ENCODE measurements at places on chromosomes 2 and 18. TPM values are rescaled to one million over a fixed set of nuclear protein-coding genes. Genes with fewer than 3 reads are reported as not detected.

Gene CRYGC
- total RNA-seq: not detected

Gene CTAGE1
- total RNA-seq: 0.11 TPM

Gene STK25
- total RNA-seq: 316 TPM

Gene OSR1
- total RNA-seq: 1.9 TPM

Gene SLC5A7
- total RNA-seq: not detected

Gene PID1
- total RNA-seq: 2.1 TPM

Gene OTOS
- total RNA-seq: not detected

Gene ASB1
- total RNA-seq: 24.7 TPM

Gene KIF1A
- not detected for total RNA-seq

Gene CRYGD
- not detected for total RNA-seq

Gene DUSP19
- total RNA-seq: 5.1 TPM

Gene ALLC
- total RNA-seq: not detected

Gene GLI2
- 20.0 TPM for total RNA-seq

Gene ARID5A
- 6.3 TPM for total RNA-seq

Gene GCG
- not detected for total RNA-seq

Gene KLF7
- total RNA-seq: 13.1 TPM

DNA sequence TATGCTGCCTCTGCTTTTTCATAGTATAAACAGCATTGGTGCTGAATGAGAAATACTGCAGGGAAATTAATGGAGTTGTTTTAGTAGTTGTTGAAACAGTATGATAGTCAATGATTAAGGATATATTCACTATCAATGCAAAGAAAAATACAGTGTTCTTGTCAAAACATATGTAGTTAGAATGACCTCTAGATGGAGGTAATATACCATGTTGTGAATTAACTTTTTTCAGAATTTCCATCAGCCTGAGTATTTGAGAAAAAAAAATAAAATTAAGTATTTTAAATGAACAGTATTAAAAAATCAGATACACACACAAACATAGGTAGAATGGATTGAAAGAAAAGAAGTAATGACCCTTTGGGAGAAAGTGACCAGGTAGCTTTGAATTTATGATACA lies 59.5 kb downstream of the RMDN2 start:
- no peak for DNase-seq
- H3K36me3 ChIP-seq: no peaks in the 10 kb centered on the region
- no peak overlapping the region for H3K27ac ChIP-seq
- no peak overlapping the region for H3K4me3 ChIP-seq

- H3K4me1 ChIP-seq: peaks cover 57% of the 10 kb centered on the region
- no peaks in the 10 kb centered on the region for H3K27me3 ChIP-seq
- no peak for DNase-seq
- no peak overlapping the region for H3K4me3 ChIP-seq
- peaks cover 68% of the 10 kb centered on the region for H3K36me3 ChIP-seq
- peak overlapping the region; percentile 11 for H3K27ac ChIP-seq
These were observed 102.8 kb downstream of the SMAD7 start for GRCh38 chr18:48847807-48848486.

DNA sequence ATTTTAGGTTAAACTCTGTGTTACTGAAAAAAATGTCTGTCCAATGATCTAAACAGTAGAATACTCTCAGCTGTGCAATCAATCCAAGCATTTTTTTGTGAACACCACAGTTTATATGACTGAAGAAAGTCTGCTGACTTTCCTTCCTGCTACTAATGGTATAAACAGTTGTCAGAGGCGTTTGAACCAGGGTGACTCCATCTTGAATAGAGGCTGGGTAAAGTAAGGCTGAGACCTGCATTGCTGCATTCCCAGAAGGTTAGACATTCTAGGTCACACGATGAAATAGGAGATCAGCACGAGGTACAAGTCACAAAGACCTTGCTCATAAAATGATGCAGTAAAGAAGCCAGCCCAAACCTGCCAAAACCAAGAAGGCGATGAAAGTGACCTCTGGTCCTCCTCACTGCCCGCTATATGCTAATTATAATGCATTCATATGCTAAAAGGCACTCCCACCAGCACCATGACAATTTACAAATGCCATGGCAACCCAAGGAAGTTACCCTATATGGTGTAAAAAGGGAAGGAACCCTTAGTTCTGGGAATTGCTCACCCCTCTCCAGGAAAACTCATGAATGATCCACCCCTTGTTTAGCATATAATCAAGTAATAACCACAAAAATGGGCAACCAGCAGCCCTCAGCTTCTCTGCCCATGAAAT lies 31.3 kb downstream of the POU3F3 start:
- peaks cover 4% of the 10 kb centered on the region for H3K27me3 ChIP-seq
- H3K4me3 ChIP-seq: no peak overlapping the region
- H3K36me3 ChIP-seq: no peaks in the 10 kb centered on the region
- H3K27ac ChIP-seq: no peak overlapping the region

DNA sequence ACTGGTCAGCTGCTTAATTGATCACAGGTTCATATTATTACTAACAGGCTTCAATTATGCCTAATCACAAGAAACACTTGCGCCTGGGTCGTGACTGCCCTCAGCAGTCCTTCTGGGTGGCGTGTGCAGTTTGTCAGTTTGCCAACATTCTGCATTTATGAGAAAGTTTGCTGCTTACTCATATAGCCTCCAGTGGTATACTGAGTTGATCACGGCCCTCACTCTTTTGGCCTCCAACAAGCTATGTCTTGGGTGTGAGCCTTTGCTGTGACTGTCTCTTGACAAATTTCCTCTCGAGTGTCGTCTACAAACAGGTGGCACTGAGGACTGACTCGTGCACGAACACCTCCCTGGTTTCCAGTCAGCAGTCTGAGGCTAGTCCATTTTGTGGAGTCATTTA lies 27.3 kb downstream of the DCDC2C start:
- H3K36me3 ChIP-seq: no peaks in the 10 kb centered on the region
- no peak for DNase-seq
- peaks cover 17% of the 10 kb centered on the region for H3K4me1 ChIP-seq
- H3K4me3 ChIP-seq: no peak overlapping the region
- no peaks in the 10 kb centered on the region for H3K27me3 ChIP-seq
- no peak overlapping the region for H3K27ac ChIP-seq

- DNase-seq: peak; percentile 92
- no peaks in the 10 kb centered on the region for H3K36me3 ChIP-seq
- peak overlapping the region; percentile 92 for H3K27ac ChIP-seq
- H3K27me3 ChIP-seq: no peaks in the 10 kb centered on the region
These were observed 72.2 kb upstream of the CHRNA1 start for GRCh38 chr2:174836377-174836994.

DNA sequence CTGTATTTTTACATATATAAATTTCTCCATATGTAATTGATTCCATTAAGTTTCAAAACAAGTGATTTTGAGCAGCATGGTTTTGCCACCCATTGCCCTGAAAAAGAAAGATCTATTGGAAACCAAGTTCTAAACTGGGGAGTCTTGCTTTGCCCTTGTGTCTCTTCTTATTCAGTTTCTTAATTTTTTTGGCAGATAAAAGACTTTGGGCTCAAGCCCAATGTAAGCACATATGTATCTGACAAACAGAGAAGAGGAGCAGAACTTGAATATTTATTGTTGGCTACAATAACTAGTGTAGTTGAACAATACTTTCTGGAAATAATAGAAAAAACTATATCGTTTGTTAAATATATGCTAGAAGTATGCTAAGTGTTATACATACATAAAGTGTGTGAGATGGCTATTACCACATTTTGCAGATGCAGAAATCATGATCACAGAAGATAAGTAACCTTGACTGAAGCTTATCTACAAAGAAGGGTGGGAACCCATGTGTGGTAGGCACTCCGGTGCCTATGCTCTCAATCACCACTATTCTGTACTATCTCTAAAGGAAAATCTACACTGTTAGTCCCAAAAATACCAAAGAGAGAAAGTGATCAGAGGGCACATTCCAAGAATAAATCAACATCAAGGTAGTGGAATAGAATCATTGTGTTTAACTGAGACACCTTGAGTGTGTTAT lies 109.1 kb downstream of the PLA2R1 start:
- H3K36me3 ChIP-seq: no peaks in the 10 kb centered on the region
- H3K4me3 ChIP-seq: no peak overlapping the region
- H3K4me1 ChIP-seq: no peaks in the 10 kb centered on the region
- H3K27me3 ChIP-seq: no peaks in the 10 kb centered on the region
- no peak overlapping the region for H3K27ac ChIP-seq

GRCh38 chr2:133836691-133837345 lies 268.6 kb upstream of the NCKAP5 start:
- no peak for DNase-seq
- H3K4me3 ChIP-seq: no peak overlapping the region
- H3K36me3 ChIP-seq: no peaks in the 10 kb centered on the region
- H3K4me1 ChIP-seq: peaks cover 27% of the 10 kb centered on the region
- H3K27ac ChIP-seq: no peak overlapping the region

- no peaks in the 10 kb centered on the region for H3K36me3 ChIP-seq
- peak overlapping the region; percentile 11 for H3K4me3 ChIP-seq
- DNase-seq: peak; percentile 74
- no peaks in the 10 kb centered on the region for H3K27me3 ChIP-seq
- H3K27ac ChIP-seq: peak overlapping the region; percentile 40
These were observed 102.4 kb downstream of the CABLES1 start for GRCh38 chr18:23237524-23238151.

DNA sequence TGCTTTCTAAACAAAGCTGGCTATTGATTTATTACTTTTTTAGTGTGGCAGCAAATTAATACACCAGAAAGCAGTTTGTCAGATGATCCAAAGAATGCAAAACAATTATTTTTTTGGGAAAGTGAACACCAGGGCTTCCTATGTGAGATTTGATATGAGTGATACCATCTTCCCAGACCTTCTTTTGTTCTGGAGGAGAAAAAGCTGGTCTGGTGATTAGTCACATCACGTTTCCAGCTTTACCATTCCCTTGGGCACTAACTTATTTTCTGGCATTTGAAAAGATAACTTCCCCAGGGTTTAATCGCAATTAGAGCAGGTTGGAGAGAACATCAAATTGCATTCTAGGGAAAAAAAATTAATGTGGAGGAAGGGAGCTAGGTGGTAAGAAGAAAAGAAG lies 182.9 kb upstream of the TANK start:
- no peaks in the 10 kb centered on the region for H3K36me3 ChIP-seq
- no peak overlapping the region for H3K4me3 ChIP-seq
- no peaks in the 10 kb centered on the region for H3K4me1 ChIP-seq

DNA sequence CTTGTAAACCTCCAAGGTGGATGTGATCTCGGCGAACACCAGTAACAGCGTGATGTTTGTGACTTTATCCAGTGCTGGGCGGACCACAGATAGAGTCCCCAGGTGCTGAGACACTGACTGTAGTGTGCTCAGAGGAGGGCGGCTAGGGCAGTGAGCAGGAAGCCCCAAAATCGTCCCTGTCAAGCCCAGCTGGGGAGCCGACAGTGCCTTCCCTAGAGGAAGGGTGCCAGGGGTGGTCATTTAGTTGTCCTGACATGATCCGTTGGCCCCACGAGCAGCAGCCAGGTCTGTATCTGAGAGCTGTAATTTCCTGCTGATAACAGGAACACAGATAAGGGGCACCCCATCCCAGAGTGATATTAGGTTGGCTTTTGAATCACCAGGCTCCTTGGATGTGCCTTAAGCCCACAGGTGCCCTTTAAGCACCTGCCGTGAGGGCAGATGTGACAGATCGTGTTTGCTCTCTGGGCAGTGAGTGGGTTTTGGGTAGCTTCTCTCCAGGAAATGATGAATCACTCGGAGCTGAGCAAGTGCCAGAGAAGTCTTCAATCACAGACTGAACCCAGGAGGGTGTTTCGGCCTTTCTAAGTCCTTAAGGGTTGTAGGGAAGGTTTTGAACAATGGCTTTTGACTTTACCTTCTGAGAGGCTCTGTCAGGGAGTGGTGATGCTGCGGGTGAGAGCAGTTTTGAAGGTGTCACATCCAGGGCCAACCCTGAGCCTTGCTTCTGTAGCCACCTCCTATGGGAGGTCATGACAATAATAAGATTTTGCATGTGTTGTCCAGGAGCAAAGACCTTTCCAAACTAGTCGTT lies 7.7 kb downstream of the LPIN1 start:
- no peak overlapping the region for H3K27ac ChIP-seq
- no peak overlapping the region for H3K4me3 ChIP-seq
- no peaks in the 10 kb centered on the region for H3K36me3 ChIP-seq

DNA sequence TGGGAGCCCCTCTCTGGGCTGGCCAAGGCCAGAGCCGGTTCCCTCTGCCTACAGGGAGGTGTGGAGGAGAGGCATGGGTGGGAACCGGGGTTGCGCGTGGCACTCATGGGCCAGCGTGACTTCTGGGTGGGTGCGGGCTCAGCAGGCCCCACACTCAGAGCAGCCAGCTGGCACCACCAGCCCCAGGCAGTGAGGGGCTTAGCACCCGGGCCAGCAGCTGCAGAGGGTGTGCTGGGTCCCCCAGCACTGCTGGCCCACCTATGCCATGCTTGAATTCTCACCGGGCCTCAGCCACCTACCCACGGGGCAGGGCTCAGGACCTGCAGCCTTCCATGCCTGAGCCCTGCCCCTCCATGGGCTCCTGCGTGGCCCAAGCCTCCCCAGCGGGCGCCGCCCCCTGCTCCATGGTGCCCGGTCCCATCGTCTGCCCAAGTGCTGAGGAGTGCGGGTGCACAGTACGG lies 248.5 kb upstream of the HNMT start:
- H3K27ac ChIP-seq: no peak overlapping the region
- H3K36me3 ChIP-seq: no peaks in the 10 kb centered on the region
- no peak overlapping the region for H3K4me3 ChIP-seq
- H3K27me3 ChIP-seq: no peaks in the 10 kb centered on the region
- DNase-seq: no peak

DNA sequence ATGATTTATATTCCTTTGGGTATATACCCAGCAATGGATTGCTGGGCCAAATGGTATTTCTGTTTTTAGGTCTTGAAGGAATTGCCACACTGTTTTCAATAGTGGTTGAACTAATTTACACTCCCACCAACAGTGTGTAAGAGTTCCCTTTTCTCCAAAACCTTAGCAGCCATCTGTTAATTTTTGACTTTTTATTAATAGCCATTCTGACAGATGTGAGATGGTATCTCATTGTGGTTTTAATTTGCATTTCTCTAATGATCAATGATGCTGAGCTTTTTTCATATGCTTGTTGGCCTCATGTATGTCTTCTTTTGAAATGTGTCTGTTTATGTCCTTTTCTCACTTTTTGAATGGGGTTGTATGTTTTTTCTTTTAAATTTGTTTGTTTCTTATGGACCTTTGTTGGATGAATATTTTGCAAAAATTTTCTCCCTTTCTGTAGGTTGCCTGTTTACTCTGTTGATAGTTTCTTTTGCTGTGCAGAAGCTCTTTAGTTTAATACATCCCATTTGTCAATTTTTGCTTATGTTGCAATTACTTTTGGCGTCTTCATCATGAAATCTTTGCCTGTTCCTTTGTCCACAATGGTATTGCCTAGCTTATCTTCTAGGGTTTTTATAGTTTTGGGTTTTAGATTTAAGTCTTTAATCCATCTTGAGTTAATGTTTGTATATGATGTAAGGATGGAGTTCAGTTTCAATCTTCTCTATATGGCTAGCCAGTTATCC lies 119.7 kb upstream of the XIRP2 start:
- no peak for DNase-seq
- no peak overlapping the region for H3K4me3 ChIP-seq
- no peak overlapping the region for H3K27ac ChIP-seq
- no peaks in the 10 kb centered on the region for H3K27me3 ChIP-seq
- H3K4me1 ChIP-seq: no peaks in the 10 kb centered on the region

- H3K4me1 ChIP-seq: peaks cover 19% of the 10 kb centered on the region
- no peaks in the 10 kb centered on the region for H3K27me3 ChIP-seq
- H3K36me3 ChIP-seq: no peaks in the 10 kb centered on the region
These were observed 466.6 kb upstream of the TNP1 start for GRCh38 chr2:217326238-217327022.
